ENCODE measurements at places on chromosomes 11 and 22.

GRCh38 chr11:99069856-99070444, 49.2 kb downstream of the CNTN5 start:
- DNase-seq, result no peak

- no peak for DNase-seq
Measured at GRCh38 chr11:21119411-21119810, 450.0 kb downstream of the NELL1 start.

- DNase-seq, result no peak
Measured at GRCh38 chr11:74681686-74682651, 49.3 kb downstream of the CHRDL2 start.

DNA sequence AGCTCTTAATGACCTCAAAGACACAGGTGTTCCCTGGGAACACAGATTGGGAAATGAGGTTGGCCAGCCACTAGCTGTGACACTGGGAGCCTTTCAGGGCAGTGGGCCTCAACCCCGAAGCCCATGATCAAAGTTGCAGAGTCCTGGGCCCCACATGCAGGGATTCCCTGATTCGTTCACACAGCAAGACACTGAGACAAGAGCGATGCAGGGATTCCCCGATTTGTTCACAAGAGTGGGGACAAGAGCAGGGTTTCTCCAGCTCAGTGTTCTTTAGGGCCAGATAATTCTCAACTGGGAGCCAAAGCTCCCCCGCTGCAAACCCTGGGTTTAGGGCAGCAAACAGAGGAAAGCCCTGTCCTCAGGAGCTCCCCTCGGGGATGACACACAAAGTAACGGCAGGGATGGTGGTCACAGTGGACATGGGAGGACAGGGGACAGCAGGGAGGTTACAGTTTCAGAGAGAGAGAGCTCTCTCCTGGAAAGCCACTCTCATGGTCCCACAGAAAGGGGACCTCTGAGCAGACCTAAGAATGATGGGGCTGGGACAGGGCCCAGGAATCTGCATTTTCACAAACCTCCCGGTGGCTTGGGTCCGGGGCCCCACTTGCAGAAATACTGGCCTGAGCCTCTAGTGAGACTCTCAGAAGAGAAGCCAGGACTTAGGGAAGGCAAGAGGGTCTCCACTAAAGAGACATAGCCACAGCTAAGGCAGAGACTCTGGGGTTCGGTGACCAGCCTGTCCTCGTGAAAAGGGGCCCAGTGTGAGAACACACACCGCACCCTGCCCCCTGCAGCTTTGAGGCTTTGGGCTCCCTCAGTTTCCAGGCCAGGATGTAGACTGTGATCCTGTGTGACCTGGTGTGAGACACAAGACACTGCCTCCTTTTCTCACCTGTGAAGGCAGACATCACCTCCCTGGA, 7.4 kb upstream of the GNAZ start:
- DNase-seq, result no peak

DNA sequence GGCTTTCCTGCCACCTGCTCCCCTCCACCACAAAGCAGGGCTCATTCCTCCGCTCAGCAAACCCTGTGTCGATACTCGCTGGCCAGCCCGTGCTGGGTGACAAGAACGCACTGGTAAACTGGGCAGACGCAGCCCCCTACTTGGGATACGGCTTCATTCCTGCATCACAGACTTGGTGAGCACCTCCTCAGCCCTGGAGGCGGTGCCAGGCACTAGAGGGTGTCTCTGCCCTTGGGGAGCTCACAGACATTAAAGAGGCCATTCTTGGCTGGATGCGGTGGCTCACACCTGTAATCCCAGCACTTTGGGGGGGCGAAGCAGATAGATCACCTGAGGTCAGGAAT, 6.0 kb downstream of the ZDHHC24 start:
- no peak for DNase-seq

- no peak for DNase-seq
Measured at GRCh38 chr11:75479597-75480145, 46.1 kb downstream of the GDPD5 start.

DNA sequence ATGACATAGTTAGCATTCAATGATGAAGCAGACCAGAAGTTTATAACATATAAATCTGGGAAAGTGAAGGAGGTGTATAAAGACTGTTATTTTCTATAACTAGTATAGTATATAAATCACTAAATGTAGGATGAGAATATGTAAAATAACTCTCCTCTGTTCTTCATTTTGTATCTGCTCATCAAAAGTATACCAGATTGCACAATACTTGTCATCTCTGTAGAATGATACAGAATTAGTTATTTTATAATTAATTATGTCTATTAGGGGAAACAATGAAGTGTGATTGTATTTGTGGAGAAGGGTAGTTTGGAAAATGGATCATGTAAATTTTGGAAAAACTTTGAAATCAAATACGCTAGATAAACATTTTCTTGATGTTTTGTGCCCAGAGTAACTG, 18.4 kb downstream of the OR51L1 start:
- no peak for DNase-seq

- DNase-seq, result no peak
Measured at GRCh38 chr11:22769081-22769480, 60.5 kb downstream of the SVIP start.

DNA sequence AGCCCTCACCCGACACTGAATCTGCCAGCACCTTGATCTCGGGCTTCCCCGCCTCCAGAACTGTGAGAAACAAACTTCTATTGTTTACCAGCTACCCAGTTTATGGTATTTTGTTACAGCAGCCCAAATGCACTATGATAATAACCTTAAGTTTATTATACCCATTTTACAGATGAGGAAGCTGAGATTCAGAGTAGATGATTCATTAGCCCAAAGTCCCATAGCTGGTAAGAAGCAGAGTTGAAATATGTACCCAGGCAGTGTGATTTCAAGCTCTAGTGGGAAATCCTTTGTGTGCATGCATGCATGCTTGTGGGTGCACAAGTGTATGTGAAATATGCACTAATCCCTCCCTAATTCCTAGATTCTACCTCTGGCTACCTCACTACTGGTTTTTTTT, 7.9 kb downstream of the GRIK4 start:
- DNase-seq, result no peak

- DNase-seq, result no peak
Measured at GRCh38 chr11:112971195-112971594, 10.0 kb downstream of the NCAM1 start.

- DNase-seq, result no peak
Measured at GRCh38 chr11:113411536-113411935, 24.0 kb downstream of the ANKK1 start.

- no peak for DNase-seq
Measured at GRCh38 chr11:78741741-78742140, 167.1 kb upstream of the NARS2 start.

DNA sequence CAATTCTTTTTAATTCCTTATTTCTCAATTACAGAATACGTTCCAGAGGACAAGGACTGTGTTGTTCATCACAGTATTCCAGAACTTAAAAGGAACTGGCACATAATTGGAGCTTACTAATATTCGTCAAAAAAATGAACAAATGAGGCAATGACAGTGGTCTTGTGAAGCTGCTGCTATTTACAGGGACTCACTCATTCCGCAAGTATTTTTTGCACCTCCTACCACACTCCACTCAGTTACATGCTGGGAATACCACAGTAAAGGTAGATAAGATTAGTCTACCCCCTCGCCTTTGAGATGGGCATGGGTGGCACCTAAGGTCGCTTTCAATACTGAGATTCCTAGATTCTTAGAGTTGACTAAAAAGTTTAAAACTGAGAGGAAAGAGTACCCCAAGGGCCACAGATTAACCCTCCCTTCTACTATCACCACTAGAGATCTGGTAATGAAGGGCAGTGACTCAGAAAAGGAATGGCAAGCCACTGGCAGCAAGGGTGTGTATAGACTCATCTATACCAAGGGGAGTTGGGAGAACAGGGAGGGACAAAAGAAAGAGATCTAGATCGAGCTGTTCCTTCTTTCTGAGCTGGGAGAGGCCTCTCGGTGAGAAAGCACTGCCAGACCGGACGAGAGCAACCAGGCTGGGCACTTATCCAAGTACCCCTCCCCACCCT, 85.0 kb downstream of the RPL27A start:
- DNase-seq, result peak; percentile 49

- DNase-seq, result peak; percentile 34
Measured at GRCh38 chr11:86247608-86248007, 3.1 kb downstream of the EED start.

- peak; percentile 51 for DNase-seq
Measured at GRCh38 chr22:19174106-19175025, 4.2 kb downstream of the SLC25A1 start.

Measured in PC-9 (cell line).